ENCODE measurements at places on chromosomes 12 and 14.
A peak's percentile ranks its signal among the peaks of the same experiment; 100 is the strongest.

DNA sequence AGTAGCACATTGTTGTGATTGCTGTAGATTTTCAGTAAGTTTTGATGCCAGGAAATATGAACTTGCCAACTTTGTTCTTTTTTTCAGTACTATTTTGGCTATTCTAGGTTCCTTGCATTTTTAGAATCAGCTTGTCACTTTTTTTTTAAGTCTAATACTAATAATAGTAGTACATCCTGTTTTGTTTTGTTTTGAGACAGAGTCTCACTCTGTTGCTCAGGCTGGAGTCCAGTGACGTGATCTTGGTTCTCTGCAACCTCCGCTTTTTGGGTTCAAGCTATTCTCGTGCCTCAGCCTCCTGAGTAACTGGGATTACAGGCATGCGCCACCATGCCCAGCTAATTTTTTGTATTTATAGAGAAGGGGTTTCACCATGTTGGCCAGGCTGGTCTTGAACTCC lies 16.5 kb downstream of the PWP1 start:
- no peak for DNase-seq

- no peak for DNase-seq
These were observed 21.7 kb downstream of the SNRNP35 start for GRCh38 chr12:123479442-123480180.

DNA sequence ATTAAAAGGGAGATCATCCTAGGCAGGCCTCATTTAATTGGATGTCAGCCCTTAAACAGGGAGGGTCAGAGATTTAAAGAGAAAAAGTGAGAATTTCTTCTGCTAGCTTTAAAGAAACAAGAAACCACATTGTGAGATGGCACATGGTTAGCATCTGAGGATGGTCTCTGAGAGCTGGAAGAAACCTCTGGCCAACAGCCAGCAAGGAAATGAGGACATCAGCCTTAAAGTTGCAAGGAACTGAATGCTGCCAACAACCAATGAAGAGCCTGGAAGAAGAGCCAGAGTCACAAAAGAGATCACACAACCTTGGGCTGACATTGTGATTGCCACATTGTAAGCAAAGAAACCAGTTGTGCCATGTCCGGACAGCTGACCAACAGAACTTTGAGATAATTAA lies 17.5 kb upstream of the FAR2 start:
- DNase-seq: no peak

GRCh38 chr12:70842942-70843341 lies 77.6 kb downstream of the PTPRR start:
- no peak for DNase-seq

DNA sequence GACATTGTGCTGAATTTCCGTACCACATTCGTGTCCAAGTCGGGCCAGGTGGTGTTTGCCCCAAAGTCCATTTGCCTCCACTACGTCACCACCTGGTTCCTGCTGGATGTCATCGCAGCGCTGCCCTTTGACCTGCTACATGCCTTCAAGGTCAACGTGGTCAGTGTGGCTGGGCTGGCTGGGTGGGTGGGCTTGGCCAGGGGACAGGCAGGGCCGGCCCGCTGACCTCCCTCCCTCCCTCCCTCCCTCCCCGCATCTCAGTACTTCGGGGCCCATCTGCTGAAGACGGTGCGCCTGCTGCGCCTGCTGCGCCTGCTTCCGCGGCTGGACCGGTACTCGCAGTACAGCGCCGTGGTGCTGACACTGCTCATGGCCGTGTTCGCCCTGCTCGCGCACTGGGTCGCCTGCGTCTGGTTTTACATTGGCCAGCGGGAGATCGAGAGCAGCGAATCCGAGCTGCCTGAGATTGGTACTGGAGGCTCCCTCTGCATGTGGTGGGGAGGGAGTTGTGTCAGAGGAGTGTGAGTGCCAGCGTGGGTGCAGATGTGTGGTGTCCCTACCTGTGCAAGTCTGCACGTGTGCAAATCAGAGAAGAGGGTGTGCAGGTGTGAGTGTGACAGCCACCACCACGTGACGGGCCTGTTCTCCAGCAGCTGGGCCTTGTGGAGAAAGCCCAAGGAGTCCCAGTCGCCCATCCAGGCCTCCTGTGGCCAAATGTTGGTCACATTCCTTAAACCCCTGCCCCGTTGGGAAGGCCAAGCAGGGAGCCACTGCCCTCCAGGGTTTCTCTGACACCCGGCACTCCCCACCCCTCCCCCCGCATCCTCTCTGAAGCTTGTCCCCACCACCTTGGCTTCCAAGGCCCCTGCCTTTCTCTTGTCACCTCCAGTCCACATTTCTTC lies 5.3 kb downstream of the KCNH3 start:
- no peak for DNase-seq

DNA sequence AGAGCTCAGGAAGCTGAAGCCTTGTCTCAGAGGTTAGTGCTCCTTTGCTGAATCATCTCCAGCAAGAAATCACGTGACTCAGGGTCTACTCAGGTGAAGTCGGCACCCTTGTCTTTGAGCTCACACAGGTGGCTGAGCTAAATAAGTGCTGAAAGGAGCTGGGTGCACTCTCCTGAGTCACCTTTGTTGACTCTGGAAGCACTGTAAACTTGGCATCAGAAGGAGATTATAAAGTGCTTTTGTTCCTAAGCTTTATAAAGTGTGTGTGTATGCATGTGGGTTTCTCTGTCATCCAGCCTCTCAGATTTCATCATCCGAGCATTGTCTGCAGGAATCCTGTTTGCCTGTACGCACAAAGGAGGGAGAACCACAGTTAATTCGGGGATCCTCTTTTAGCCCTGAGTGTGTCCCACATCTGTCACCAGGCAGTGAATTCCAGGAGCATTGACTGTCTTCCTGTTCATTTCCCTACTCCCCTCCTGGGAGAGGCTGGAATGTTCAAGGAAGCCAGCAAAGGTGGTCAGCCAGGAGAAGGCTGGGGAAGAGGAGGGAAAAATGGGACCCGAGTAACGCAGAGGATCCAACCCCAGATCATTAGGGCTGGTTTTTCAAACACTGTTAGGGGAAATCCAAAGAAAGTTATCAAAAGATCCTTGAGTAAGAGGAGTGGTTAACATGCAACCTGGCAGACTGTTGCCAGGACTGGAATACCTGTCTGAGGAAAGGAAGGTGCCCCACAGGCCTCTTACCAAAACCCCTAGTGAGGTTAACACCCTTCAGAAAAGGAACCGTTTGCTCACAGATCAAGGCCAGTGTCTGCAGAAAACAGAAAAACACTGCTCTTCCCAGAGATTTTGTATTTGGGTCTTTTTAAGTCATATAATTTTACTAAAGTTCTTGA lies 157.5 kb upstream of the HIF1A start:
- peak; percentile 63 for DNase-seq

GRCh38 chr12:21434699-21435098 lies 2.8 kb upstream of the PYROXD1 start:
- no peak for DNase-seq

GRCh38 chr12:78534311-78534710 lies 330.3 kb upstream of the SYT1 start:
- no peak for DNase-seq

Data from stimulated activated CD8-positive, alpha-beta memory T cell treated with anti-CD3 and anti-CD28 coated beads, Interleukin-4, amount 100 ng/mL, for 48 hours (primary cell).